ENCODE measurements at places on chromosomes 11 and 22.

GRCh38 chr22:31952094-31952401, 7.7 kb downstream of the YWHAH start:
- DNase-seq: no peak

GRCh38 chr22:44926124-44926475, 83.7 kb downstream of the PHF21B start:
- no peak for DNase-seq

DNA sequence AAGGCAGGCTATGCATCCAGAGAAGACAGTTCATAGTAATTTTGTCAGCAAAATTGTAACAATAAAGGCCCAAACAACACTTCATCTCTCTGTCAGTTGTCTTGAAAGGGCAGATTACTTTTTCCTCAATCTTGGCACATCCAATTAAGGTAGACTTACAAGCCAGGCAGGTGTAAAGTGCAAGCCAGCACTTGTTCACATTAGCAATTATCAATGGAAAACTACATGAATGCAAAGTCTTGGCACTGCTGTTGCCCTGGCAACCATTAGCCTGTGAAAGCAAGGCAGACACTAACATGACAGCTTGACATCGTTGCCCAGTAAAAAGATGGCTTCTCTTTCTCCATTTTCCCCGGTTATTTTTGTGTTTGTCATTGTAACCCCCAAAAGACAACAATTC, 677.2 kb upstream of the TENM4 start:
- no peak for DNase-seq

- no peak for DNase-seq
These were observed 15.8 kb upstream of the FLI1 start for GRCh38 chr11:128678024-128678423.

GRCh38 chr22:45787759-45788158, 116.1 kb downstream of the ATXN10 start:
- no peak for DNase-seq

DNA sequence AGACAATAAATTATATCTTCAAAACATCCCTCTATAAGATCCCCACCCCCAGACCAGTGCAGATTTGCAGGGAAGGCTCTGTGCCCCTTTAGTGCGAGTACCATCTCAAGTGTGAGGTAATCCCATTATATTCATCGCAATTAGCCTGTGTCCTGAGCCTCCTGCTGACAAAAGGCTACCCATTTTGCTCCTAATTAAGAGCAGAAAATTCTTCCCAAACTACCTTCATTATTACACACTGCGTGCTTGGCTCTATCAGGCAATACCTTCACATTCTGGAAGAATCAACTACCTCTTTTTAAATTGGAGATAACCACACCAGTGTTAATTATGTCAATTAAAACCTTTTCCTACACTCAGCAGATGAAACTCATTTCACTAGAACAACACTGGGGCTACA, 1133.4 kb upstream of the CCDC90B start:
- DNase-seq: no peak

DNA sequence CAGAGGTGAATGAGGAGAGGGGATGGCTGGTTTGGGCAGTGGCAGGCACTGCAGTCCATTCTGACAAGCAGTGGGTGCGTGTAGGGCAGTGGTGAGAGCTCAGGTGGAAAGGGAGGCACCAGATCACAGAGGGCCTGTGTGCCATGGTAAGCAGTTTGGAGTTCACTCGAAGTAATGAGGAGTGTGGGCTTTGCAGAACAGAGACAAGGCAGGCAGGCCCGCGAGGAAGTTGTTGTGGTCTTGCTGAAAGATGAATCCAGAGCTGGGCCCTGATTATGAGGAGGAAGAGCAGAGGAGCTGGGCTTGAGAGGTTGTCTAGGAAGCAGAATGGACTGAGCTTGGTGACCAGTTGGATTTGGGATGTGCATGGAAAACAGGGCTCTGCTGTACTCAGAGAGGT, 1.6 kb upstream of the DNAJB13 start:
- DNase-seq: no peak

DNA sequence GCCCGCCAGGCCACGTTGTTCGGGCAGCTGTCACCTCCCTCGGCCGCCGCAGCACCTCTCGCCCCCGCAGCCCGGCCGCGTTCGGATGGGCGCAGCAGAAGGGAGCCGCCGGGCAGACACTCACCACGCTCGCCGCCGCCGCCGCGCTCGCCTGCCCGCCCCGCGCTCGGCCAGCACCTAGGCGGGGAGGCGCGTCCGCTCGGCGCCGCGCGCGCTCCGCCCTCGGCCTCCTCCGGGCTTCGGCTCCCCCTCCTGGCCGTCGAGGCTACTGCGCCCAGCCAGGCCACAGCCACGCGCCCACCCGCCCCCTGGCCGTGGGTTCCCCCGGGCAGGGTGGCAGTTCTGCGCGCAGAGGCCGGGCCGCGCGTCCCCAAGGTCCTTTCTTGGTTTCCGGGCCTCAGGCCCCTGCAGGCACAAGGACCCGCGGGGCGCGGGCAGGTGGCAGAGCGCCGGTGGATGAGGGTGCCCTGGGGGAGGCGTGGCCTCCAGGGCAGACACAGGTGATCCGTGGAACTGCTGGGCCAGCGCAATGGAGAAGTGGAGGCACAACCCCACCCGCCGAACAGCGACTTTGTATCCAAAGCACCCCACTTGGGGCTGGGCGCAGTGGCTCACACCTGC, at the start of gene SLC25A22:
TSS of gene SLC25A22 (minus strand) at position 189 of the 621 bp plus-strand sequence. CDS start 3,275 bp downstream, outside the sequence.
- DNase-seq: peak; percentile 75

Data from D721Med (cell line).